Upper lobe of right lung (tissue), 1 donor: ENCODE measurements at places on chromosomes 6 and 20. TPM values are rescaled to one million over a fixed set of nuclear protein-coding genes. Genes with fewer than 3 reads are reported as not detected.

Gene SMOC2
- 33.1 TPM for total RNA-seq

GRCh38 chr6:116648156-116648555 is 20.4 kb downstream of the ZUP1 start:
- no peaks in the 10 kb centered on the region for H3K27me3 ChIP-seq
- H3K4me1 ChIP-seq: no peaks in the 10 kb centered on the region
- H3K36me3 ChIP-seq: peaks cover 44% of the 10 kb centered on the region
- no peak for DNase-seq
- no peak overlapping the region for H3K27ac ChIP-seq

DNA sequence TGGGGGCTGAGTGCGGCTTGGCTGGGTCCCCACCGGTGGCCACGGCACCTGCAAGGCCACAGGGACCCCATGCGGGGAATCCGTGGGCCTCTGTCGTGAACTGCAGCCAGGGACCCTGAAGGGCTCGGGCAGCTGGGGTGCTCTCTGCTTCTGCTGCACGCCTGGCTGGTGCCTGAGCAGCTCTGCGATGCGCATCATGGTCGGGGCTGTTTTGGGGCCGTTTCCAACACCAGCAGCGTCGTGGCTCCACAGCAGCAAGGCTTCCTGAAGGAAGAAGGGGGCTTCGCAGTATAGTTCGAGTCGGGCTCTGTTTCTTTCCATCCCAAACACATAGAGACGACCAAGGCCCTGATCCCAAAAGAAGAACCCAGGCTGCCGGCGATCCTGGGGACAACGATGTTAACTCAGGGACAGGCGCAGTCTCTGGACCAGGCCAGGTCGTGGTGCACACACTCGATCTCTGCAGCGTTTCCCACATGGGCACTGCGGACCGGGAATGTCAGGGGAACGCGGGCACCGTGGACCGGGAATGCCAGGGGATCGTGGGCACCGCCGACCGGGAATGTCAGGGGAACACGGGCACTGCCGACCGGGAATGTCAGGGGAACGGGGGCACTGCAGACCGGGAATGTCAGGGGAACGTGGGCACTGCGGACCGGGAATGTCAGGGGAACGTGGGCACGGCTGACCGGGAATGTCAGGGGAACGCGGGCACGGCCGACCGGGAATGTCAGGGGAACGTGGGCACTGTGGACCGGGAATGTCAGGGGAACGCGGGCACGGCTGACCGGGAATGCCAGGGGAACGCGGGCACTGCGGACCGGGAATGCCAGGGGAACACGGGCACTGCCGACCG is 36.8 kb upstream of the BHLHE23 start:
- H3K36me3 ChIP-seq: no peaks in the 10 kb centered on the region
- no peak overlapping the region for H3K4me3 ChIP-seq
- no peaks in the 10 kb centered on the region for H3K4me1 ChIP-seq
- no peak overlapping the region for H3K27ac ChIP-seq
- peaks cover 33% of the 10 kb centered on the region for H3K27me3 ChIP-seq
- DNase-seq: no peak

Gene RNASET2
- 73.1 TPM for total RNA-seq
